ENCODE measurements at places on chromosomes 12 and 14.

DNA sequence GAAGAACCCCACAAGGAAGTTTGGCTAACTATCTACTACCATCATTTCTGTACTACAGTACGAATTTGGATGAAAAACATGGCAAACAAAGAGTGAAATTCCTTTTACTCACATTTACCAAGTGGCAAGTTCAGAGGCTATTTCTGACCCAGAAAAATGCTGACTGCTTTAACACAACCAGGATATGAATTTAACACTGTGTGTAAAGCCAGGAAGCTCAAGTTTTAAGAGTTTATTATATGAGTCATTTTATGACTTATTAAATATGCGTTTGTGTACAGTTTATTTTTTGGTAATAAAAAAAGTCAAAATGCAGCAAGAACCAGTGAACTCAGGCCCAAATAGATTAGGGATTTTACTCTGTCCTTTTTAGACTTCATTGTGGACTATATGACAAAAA, 58.4 kb upstream of the STAC3 start:
- no peak for DNase-seq

DNA sequence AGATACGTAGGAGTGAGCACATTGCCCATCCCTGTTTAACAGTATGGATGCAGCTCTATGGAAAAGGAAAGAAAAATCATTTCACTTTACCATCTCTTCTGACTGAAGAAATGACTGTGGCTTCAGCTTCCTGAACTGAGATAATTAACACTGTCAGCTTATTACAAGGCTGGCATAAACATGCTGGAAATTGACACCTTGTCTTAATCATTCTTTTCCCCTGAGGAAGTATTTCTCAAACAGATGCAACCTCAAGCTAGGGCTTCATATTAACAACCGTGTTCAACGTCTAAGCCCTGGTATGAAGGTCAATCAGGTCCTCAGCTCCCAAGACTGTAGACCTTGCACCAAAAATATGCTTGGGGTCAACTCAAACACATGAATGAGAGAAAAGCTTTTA, 25.0 kb downstream of the RERG start:
- no peak for DNase-seq

DNA sequence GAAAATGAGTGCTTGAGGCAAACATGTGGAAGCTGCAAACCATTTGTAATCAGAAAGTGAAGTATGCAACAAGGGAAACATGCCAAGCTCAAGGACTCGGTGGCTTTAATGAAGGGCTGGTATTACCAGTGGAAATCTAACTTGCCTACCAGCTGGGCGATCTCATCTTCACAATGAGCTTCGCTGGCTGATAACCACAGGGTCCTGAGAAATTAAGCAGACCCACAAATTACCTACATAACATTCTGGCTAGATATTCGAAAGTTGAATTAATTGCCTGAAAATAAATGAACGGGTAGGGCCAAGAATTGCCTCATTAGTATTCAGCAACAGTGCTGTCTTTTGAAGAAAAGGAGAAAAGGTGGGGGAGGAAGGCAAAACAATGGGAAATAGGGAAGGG, 439.4 kb downstream of the PDZRN4 start:
- DNase-seq: no peak

GRCh38 chr12:77724367-77724957, 106.2 kb upstream of the NAV3 start:
- DNase-seq: peak; percentile 53

- no peak for DNase-seq
Measured at GRCh38 chr12:9615420-9616136, 7.9 kb upstream of the KLRB1 start.

DNA sequence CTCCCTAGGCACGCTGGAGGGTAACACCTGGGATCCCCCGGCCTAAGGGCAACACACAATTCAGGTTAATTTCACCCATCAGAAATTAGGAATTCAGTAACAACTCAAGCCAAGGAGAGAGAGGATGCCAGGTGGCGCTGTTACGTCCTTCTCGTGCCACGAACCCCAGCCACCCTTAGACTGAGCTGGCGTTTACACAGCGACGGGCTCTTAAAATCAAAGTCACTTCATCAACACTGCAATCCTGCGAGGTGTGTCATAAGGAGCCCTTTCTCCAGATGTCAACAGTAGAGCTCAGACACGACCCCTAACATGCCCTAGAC, 110.6 kb upstream of the TMEM132D start:
- DNase-seq: no peak

- no peak for DNase-seq
Measured at GRCh38 chr14:44732144-44732543, 225.1 kb upstream of the FSCB start.

All from NCI-H1436 (cell line).